Ovary (tissue), 10 donors: ENCODE measurements at places on chromosomes 16 and 17. TPM values are rescaled to one million over a fixed set of nuclear protein-coding genes. Genes with fewer than 3 reads are reported as not detected.

Gene MT3
- not detected for total RNA-seq

- DNase-seq: no peak
- H3K27me3 ChIP-seq: no peaks in the 10 kb centered on the region
- no peak overlapping the region for H3K27ac ChIP-seq
- H3K4me1 ChIP-seq: no peaks in the 10 kb centered on the region
Observed at GRCh38 chr17:18141210-18141803, 32.8 kb downstream of the MYO15A start.

Gene TM4SF5
- not detected for total RNA-seq

DNA sequence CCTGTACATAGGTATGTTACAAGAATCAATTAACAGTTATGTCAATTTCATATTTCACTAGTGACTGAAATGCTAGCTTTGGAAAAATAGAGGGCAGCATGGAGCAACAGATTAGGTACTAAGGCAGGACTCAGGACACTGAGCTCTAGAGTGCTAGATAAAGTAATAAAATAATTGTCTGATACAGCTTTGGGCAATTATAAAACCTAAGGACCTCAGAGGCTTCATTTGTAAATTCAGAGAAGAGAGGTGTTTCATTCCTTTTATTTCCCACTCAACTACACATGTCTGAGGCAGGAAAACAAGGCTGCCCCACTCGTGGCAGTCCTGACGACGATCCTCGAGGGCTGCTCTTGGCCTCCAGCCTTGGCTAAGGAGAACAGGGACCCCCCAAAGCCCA, 81.5 kb downstream of the CA4 start:
- DNase-seq: no peak
- no peak overlapping the region for H3K27ac ChIP-seq
- H3K4me1 ChIP-seq: no peaks in the 10 kb centered on the region
- H3K4me3 ChIP-seq: no peak overlapping the region
- H3K36me3 ChIP-seq: no peaks in the 10 kb centered on the region
- no peaks in the 10 kb centered on the region for H3K27me3 ChIP-seq

Gene LGALS9C
- total RNA-seq: not detected

- no peaks in the 10 kb centered on the region for H3K27me3 ChIP-seq
- H3K36me3 ChIP-seq: no peaks in the 10 kb centered on the region
- no peak overlapping the region for H3K27ac ChIP-seq
Observed at GRCh38 chr17:79440251-79440650, 170.6 kb downstream of the RBFOX3 start.

DNA sequence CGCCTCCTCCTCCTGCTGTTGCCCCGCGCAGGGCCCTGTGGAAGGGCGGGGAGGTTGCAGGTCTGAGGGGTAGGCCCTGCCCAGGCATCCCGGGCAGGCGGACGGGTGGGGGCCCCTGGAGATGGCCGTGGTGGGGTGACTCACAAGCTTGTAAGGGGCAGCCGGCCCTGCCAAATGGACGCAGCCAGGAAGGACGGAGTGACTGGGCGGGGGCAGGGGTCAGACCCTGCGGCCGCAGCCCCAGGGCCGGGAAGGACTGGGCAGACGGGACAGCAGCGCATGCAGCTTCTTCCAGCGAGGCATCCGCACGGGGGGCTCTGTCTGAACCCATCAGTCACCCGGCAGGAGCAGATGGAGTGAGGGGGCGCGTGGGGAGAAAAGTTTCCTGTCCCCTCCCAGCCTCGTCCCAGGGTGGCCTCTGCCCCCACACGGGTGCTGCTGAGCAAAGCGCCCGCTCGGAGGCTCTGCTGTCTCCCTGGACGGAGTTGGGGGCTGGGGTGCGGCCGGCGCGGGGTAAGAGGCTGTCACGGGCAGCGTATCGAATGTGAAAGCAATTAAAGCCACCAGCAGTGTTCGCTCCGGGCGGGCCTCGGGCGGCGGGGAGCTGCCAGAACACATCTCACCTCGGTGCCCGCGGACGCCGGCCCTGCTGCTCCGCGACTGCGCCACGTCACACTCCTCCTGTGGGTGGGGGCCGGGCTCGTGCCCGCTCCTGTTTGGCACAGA, 5.4 kb upstream of the PRR35 start:
- H3K36me3 ChIP-seq: no peaks in the 10 kb centered on the region
- no peaks in the 10 kb centered on the region for H3K4me1 ChIP-seq
- H3K4me3 ChIP-seq: no peak overlapping the region
- no peak overlapping the region for H3K27ac ChIP-seq
- DNase-seq: no peak

- no peak overlapping the region for H3K4me3 ChIP-seq
- H3K4me1 ChIP-seq: peaks cover 4% of the 10 kb centered on the region
- no peak for DNase-seq
- no peaks in the 10 kb centered on the region for H3K27me3 ChIP-seq
Observed at GRCh38 chr16:83942815-83943515, 10.1 kb upstream of the OSGIN1 start.

Gene PHF23
- 19.4 TPM for total RNA-seq

- H3K4me1 ChIP-seq: no peaks in the 10 kb centered on the region
- DNase-seq: no peak
- no peaks in the 10 kb centered on the region for H3K36me3 ChIP-seq
Observed at GRCh38 chr17:16915752-16916556, 56.0 kb downstream of the TNFRSF13B start.

DNA sequence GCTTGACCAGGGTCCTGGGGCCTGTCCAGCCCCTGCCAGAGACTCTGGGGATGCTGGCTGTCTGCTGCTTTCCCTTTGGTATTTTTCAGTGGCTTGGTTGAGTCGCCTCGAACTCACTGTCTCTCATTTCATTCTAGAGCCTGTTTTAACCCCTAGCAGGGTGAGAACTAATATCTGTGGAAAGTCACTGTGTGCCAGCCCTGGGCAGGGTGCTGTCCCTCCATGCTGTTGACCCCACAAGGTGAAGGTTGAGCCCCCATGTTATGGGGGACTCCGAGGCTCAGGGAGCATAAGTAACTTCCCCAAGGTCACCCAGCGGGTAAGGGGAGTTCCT, 33.0 kb downstream of the DCAKD start:
- H3K4me3 ChIP-seq: peak overlapping the region; percentile 45
- DNase-seq: no peak
- H3K36me3 ChIP-seq: no peaks in the 10 kb centered on the region
- H3K4me1 ChIP-seq: peaks cover 9% of the 10 kb centered on the region
- H3K27ac ChIP-seq: no peak overlapping the region
- H3K27me3 ChIP-seq: no peaks in the 10 kb centered on the region

GRCh38 chr17:5097101-5097834, 14.4 kb downstream of the ZNF232 start:
- peaks cover 1% of the 10 kb centered on the region for H3K4me1 ChIP-seq
- H3K36me3 ChIP-seq: no peaks in the 10 kb centered on the region
- H3K4me3 ChIP-seq: peak overlapping the region; percentile 46
- DNase-seq: peak; percentile 62
- no peaks in the 10 kb centered on the region for H3K27me3 ChIP-seq

Gene TANGO6
- total RNA-seq: 19.1 TPM

Gene PAGR1
- total RNA-seq: 45.7 TPM

Gene RNU2-1
- not detected for total RNA-seq

DNA sequence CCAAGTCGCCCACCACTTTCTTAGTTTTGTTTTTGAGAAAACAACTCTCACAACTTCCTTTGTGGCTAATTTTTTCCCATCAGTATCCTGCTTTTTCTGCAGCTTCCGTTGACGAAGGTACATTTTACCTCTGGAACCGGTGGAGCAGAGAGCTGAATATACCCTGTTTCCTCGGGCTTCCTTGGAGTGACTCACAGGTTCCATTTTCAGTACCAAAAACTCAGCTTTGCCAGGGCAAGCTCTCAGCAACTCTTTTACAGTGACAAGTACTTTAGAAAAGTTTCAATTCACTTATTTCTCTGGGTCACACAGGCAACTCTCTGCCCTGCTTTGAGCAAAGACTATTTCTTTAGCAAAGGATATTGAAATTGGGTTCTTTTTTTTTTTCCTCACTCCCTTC, 318.9 kb downstream of the SNX29 start:
- no peaks in the 10 kb centered on the region for H3K4me1 ChIP-seq
- no peak for DNase-seq
- H3K4me3 ChIP-seq: no peak overlapping the region
- H3K36me3 ChIP-seq: no peaks in the 10 kb centered on the region

Gene TEKT5
- total RNA-seq: not detected

Gene ETV4
- total RNA-seq: 0.57 TPM

DNA sequence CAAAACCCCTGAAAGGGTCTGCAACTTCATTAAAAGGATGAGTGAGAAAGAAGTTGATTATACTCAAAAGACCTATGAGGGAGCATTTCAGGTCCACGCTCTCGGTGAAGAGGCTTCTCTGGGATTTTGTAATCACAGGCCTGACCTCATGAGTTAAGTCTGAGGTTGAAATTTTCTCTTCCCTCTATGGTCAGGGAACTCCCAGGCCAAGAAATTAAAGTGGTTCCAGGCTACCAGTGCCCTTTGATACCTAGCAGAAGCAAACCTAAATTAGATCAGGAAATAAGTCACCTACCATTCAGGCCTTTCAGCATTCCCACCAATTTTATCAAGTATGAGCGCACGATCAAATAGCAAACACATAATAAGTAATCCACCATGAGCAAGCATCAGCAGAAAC, 27.9 kb downstream of the MBTD1 start:
- H3K4me3 ChIP-seq: no peak overlapping the region
- H3K27me3 ChIP-seq: no peaks in the 10 kb centered on the region

GRCh38 chr17:48012151-48012520, 25.5 kb downstream of the COPZ2 start:
- no peak for DNase-seq
- H3K27me3 ChIP-seq: no peaks in the 10 kb centered on the region
- H3K36me3 ChIP-seq: no peaks in the 10 kb centered on the region
- H3K4me1 ChIP-seq: no peaks in the 10 kb centered on the region
- H3K4me3 ChIP-seq: no peak overlapping the region
- no peak overlapping the region for H3K27ac ChIP-seq

- H3K4me3 ChIP-seq: no peak overlapping the region
Observed at GRCh38 chr17:74471341-74471740, 4.9 kb downstream of the CD300A start.

- no peak overlapping the region for H3K27ac ChIP-seq
- H3K4me1 ChIP-seq: no peaks in the 10 kb centered on the region
- no peak overlapping the region for H3K4me3 ChIP-seq
- no peak for DNase-seq
Observed at GRCh38 chr16:77331043-77331442, 103.8 kb downstream of the ADAMTS18 start.
